ENCODE measurements at places on chromosomes 5 and 9.

- DNase-seq = no peak
Observed at GRCh38 chr9:108290839-108291585, 564.8 kb downstream of the ACTL7B start.

GRCh38 chr9:97284798-97285197, 22.7 kb upstream of the CCDC180 start:
- no peak for DNase-seq

DNA sequence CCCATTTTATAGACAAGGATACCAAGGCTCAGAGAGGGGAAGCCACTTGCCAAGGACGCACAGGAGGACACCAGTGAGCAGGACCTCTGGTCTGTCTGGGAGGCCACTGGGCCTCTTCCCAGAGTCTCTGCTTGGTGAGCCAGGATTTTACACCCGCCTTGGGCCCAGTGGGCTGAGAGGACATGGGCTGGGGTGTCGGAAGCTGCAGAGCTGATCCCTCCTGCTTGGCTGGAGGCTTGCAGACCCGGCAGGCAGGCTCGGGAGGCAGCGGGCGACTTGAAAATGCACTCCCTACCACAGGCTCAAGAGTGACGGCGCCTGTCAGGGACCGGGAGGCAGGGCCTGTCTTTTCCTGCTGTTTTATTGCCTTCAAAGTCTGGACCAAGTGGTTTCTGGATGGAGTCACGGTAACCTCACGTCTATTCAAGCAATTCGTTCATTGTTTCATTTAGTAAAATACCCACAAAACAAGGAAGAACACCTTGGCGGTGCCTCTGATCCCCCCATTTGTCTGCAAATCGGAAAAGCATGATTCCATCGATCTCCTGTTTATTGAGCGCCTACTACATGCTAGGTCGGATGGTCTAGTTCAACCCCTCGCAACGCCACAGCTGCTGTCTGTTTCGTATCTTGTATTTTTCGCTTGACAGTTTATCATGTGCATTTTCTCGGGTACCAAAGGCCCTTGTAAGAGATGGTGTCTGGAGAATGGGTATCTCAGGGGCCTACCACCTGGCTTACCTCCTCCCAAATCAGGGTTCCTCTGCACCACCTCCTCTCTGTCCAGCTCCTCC, 108.1 kb upstream of the IER5L start:
- no peak for DNase-seq

DNA sequence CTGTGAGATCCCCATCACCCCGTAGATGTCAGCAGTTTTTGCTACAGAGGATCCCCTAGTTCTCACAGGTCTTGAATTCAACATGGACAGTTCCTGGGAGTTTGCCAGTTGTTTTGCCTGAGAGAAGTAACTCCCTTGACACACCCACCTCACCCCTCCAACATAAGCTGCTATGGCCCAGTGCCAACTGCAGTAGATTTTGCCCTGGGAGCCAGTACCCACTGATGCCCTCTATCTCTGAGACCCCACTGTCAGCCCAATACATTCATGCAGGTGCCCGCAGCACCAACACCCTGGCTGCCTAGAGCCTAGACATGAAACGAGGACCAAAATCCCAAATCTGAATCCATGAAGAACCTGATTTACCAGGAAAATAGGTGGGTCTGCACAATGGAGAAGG, 583.9 kb upstream of the CTNND2 start:
- no peak for DNase-seq

- DNase-seq = no peak
Observed at GRCh38 chr5:80230269-80230992, 25.4 kb downstream of the SERINC5 start.

DNA sequence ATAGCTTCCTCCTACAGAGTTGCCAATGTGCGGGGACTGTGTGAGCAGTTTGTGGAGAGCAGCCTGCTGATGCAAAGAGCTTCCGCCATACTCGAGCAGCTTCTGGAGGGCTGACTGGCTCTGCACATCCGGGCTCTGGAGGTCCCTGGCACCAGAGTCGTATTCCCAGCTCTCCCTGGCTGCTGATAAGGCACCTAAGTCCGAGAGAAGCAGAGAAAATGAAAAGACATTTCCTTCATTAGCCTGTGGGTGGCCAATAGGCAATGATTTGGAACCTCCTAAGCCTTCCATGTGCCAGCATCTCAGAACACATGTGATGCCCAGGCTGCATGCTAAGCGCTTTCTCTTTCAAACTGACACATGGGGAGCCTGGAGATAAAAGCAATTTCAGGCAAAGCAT, 94.3 kb downstream of the TSSK1B start:
- no peak for DNase-seq

DNA sequence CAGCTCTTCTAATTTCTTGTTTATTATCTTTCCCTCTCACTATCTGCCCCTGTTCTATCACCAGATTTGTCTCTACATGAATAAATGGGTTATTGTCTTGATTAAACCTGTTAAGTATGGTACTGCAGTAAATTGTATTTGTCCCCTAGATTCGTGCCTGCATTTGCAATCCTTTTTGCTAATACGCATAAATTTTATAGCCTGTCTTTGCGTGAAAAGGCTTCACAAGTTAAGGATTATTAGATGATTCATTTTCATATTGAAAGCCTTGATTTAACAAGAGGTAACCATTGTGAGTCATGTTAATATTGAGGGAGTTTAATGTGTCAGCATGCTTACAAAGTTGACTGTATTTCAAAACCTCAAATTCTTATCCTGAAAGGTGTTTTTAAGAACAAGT, 204.6 kb downstream of the PCSK1 start:
- DNase-seq = no peak

- DNase-seq = no peak
Observed at GRCh38 chr9:87810679-87811178, 71.9 kb upstream of the SPATA31E1 start.

DNA sequence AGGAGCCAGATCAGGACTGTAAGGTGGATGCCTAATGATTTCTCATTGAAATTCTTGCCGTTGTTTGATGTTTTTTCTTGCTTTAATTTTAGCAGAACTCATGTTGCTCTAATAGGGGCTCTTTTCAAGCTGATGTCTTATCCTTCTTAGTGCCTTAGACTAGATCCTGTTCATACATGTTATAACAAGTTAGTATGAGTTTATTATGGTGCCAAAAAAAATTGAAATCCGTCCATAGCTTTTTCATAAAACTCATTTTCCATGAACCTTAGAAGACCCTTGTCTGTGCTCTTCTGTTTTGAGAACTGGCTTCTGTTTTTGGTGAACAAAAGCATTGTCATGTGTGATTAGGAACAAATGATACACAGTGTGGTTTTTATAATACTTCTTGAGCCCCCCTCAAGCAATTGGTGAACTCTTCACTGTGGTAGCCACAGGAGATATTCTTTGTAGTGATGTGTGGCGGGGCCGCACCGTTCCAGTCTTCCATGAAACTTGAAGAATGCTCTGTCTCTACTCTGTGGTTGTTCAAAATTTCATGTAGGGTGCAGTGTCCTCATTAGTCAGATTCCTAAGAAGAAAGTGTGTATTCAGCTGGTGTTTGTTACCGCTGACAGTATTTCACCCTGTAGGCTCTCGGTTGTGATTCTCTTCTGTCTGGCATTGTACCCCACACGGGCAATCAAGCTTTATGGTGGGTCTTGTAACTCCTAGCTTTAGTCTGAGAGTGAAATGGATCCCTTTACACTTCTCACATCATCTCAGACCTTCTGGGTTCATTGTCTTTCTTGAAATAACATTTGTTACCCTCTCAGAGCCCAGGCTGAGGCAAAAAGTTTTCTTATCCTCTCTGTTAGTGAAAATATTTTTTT, 10.7 kb downstream of the OTULIN start:
- DNase-seq = no peak

- DNase-seq = no peak
Observed at GRCh38 chr5:172141949-172142319, 46.1 kb downstream of the STK10 start.

DNA sequence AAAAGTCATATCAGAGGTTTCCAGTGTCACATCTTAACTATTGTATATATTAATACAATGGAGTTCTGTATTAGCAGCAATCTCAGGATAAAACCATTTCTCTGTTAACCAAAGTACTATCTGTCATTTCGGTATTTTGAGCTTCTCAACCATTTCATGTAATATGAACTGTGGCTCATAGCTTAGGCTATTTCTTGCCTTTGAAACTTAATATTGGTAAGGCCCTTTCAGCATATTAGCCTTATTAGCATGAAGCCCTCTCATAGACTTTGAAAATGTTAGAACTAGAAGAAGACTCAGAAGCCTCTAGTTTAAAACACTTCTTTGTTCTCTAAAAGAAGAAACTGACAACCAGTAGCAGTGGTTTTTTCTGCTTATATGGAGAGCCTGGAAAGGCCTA, 731 bp downstream of the CAVIN4 start:
- DNase-seq = no peak

- no peak for DNase-seq
Observed at GRCh38 chr9:122378236-122378635, 7.4 kb downstream of the PTGS1 start.

DNA sequence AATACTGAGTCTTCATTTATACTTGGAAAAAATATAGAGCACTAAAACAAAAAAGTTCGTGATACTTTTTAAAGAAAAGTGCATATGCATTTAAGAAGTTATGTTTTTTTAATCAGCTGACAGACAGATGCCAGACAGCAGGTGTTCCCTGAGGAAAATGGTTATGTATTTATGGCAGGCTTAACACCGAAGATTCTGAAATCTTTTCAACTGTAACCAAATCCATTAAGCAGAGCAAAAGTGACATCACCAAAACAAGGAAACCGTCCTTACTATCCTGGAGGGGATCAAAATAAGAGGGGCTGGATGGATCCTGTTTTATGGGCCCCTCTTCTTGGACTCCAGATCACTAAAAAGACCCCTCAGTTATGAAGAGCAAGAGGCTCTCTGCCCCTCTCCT, 404.9 kb upstream of the ADAMTS16 start:
- no peak for DNase-seq

GRCh38 chr9:84669288-84670137, at the start of gene NTRK2:
TSS of gene NTRK2 (plus strand) at chr9:84669729. CDS start at chr9:84670749, 1,020 bp downstream.
- DNase-seq = no peak

DNA sequence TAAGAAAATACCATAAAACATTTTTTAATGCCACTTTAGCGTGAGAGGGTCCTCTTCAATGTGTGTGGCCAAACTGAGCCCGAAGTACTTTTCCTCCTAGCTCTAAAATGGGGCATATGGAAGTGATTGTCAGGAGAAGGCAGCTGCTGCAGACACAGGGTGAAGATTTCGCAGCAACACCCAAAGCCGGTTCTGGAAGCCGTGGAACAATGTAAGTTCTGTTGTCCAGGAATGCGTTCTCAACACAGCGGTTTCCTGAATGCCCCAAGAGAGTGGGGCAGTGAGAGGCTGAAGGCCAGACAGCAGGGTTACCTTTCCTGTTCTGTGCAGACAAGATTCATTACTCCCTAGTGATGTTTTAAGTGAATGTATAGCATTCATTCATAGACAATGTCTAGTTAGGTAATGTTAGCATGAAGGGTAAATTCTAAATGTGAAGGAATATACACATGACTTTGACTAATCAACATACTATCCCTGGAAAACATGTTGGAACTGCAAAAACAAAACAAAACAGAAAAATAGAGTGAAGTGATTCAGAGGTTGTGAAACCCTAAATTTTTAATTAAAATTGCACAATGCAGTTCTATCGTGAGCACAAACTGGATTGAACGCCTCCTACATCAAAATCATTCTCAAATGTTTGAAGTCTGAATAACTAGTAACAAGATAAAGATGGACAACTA, 197.0 kb upstream of the SEMA6A start:
- no peak for DNase-seq

- peak; percentile 77 for DNase-seq
Observed at GRCh38 chr9:36023260-36024048, 13.3 kb upstream of the RECK start.

DNA sequence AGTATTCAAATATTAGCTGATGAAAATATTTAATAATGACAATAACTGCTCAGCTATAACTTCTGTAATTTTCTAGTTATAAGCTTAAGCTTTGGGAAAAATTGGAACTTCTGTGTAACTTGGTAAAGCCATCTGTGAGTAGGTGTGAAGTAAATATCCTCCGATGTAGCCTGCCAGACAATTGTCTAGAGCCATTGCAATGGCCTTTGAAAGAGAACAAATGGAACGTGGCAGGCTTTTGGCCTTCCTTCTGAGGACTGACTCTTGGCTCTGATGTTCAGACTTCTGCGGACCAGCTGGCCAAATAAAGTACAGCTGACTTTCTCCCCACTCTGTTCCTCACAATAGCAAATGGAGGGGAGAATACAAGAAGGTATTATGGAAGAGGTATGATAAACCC, 203.4 kb upstream of the NMUR2 start:
- DNase-seq = no peak

DNA sequence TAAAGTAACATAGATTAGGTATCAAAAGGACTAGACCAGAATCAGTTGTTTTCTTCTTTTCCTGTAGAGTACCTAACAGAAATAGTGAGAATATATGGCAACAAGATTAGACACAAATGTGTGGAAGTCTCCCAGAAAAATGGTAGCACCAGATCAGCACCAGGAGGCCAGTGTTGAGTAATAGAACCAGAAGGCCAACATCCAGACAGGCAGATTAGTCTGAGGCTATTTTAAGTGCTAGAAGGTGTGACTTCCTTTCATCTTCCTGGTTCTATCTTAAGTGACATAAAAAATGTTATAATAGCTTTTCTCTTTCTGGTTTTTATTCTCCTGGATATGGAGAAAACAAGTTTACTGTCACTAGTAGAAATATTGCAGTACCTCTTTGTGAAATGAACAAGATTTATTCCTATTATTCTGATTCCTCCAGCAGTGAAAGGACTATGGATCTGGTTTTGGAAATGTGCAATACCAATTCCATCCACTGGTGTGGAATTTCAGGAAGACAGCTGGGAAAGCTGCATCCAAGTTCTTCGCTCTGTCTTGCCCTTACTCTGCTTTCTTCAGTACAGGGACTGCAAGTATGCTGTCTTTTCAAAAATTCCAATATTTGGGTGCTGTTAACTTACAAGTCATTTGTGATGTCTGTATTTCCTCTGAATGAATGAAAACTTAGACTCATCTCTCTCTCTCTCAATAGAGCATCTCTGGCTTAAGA, 39.1 kb downstream of the SHLD3 start:
- peak; percentile 11 for DNase-seq

DNA sequence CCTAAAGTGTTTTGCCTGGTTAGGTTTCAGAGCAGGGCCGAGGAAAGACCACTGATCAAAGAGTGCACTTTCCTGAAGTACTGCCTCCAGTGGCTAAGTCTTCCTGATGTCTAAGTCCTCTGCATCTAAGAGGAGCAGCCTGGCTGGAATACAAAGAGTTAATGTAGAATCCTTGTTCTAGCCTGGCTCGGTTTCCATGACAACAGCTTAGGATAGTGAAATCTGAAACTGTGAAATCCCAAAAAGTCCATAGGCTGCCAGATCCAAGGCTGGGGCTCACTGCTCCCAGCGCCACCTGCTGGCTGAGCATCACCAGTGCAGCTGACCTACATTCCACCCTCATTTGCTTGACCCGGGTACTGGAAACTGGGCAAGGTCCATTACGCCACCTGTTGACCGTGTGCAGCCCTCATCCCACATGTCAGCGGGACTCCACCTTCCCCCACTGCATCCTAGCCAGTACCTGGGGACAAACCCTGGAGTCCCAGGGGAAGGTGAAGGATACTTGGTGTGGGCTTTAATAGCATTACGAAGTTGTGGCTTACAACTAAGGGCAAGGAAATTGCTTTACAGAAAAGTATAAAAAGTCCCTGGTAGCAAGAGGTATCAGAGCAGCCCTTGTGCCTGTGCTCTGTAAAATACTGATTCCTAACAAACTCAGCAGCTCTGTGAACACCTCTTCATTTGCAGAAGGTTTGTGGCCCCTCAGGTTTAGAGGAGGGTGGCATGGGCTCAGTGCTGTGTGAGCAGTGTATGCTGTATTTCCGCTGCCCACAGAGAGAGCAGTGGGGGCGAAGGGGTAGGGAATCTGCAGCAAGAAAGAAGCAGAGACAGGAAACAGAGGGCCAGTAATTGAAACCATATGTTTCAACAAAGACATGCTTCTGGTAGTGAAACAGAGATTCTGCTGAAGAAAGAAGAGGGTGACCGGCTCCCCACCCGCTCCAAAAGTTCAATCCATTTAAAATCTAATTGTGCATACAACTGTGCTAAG, 36.0 kb downstream of the PCDHGC5 start:
- peak; percentile 93 for DNase-seq
